ENCODE measurements at places on chromosomes 3 and 15.

DNA sequence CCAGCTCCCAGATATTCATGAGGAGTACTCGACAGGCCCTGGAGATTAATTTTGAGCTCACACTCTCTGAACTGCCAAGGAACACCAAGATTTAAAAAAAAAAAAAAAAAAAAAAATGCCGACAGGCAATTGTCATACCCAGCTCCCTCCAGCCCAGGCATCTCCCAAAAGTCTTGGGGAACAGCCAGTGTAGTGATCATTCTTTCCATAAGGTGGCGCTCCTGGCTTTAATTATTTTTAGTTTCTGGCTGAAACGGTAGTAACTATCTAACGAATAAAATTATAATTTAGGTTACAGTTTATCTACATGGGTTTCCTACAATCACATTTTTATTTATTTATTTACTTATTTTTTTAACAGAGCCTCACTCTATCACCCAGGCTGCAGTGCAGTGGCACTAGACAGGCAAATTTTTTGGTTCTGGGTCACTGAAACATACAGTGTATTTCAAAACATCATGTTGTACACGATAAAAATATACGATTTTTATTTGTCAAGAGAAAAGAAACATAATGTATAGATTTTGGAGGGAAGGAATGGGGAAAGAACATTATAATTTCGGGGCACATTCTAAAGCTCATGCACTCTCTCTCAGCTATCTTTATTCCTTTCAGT is 157.3 kb downstream of the ADAMTS9 start:
- peak; percentile 64 for DNase-seq

DNA sequence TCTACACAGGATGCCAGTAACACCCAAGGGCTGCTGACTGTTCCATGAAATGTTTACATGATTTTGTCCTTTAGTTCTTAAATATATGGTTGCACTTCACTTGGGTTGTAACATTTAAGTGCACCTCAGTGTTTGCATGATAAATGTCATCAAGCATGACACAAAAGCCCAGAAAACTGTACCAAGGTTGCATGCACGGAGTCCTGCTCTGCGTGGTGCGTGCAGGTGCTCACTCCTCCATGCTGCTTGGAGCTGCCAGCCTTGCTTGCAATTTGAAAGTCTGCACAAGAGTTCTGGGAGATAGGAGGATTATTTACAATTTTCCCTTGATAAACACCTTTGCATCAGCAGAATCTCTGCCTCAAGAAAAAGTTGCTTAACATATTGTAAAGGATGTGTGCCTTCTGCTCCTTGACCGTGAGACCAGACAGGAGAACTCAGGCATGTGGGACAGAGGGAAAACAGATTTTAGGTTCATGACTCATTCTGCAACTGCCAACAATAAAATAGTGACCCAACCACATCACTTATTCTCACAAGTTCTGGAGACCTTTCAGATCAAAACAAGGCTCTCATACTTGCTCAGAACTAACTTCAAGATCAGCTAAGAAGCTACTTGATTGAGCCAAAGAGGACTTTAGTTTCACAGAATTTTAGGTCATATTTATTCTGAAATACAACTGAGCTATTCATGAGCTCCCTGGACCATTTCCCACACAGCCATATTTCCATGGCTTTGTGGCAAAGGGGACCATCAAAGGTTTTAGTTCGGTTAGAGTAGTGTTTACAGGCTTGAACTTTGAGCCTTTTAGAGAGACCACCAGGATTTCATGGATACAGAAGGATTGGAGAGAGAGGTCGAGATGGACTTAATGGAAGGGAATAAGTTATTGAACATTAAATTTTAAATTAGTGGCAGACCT is 128.4 kb upstream of the ZBED2 start:
- DNase-seq, result no peak

GRCh38 chr3:9935966-9936510 is 2.4 kb downstream of the CRELD1 start:
- no peak for DNase-seq

DNA sequence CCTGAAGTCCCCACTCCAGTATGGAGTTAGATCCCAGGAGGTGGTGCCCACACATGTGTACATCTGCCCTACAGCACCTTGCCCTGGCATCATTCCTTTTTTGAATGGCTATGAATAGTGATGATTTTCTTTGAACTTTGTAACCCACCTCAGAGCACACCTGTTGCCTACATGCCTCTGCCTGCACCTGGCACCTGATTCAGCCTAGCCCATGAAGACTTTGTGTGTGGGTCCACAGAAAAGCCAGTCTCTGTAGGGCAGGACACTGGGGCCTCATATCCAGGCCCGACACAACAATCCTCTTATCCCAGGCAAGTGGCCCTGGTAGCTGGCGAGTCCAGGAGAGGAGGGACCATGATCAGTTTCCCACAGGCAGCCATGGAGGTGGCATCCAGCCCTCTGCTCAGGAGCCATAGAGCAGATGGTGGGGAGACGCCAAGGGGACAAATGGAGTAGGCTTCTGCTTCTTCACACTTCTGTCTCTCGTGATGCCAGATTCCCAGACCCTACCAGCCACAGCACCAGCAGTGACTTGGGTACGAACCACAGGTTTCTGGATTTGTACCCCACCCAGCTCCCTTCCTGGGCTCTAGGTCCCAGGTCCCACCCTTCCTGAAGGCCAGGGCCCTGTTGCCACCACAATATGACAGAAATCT is 230.7 kb downstream of the UACA start:
- DNase-seq, result no peak

GRCh38 chr3:169575381-169575780 is 88.1 kb downstream of the MECOM start:
- no peak for DNase-seq
